ENCODE measurements at places on chromosomes 11 and 22. TPM values are rescaled to one million over a fixed set of nuclear protein-coding genes. Genes with fewer than 3 reads are reported as not detected.

- no peak overlapping the region for H3K27ac ChIP-seq
- no peaks in the 10 kb centered on the region for H3K27me3 ChIP-seq
- H3K36me3 ChIP-seq: no peaks in the 10 kb centered on the region
Measured at GRCh38 chr22:28904211-28904896, 21.0 kb downstream of the ZNRF3 start.

Gene CD3D
- 18.3 TPM for total RNA-seq

DNA sequence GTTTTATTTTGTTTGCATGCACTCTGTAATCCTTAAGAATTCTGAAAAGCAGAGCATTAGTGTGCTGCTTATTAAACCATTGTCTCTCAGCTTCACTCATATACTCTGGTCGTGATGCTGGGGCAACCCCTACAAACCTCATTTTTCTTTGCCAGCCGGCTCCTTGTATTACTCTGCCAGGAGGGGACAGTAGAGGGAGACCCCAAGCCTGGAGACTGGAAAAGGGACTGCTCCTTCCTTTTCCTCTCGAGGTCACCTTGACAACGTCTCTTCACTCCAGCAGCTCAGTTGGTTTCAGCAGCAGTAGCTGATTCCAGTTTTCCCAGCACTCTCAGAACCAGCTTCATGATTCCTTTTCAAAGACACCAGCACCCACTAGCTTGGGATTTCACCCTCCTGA is 2.8 kb upstream of the JHY start:
- no peak overlapping the region for H3K27ac ChIP-seq
- no peaks in the 10 kb centered on the region for H3K4me1 ChIP-seq
- H3K36me3 ChIP-seq: no peaks in the 10 kb centered on the region
- H3K4me3 ChIP-seq: no peak overlapping the region

DNA sequence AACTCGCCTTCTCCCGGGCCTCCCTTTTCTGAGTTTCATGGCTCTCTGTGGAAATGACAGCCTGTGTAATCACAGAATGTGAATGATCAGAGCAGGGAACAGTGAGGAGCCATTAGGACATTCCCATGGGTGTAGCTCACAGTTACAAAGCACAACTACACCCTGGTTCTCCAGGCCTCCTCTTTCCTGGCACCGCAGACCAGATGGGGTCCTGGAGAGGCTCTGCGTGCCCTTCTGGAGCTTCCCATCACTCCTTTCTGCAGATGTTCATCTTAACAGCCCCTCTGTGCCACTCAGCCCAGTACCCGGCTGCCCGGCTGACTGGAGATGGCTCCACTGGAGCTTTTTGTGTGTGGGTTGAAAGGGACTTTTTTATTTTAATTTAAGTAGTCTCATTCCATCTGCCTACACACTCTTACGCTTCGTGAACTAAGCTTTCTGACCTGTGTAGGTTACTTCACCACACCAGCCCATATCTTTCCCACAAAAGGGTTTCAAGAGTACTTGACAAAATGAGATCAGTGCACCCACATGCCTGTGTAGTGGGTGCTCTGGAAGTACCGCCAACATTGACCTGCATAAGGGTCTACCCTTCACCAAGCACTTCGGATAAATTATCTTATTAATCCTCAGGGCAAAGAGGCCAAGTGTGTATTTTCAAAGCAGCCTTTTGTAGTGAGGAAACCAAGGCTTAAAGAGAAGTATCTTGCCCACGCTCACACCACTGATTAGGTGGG is 29.8 kb downstream of the SREBF2 start:
- peaks cover 13% of the 10 kb centered on the region for H3K36me3 ChIP-seq
- H3K27ac ChIP-seq: peak overlapping the region; percentile 62
- peak; percentile 30 for DNase-seq
- no peaks in the 10 kb centered on the region for H3K27me3 ChIP-seq

DNA sequence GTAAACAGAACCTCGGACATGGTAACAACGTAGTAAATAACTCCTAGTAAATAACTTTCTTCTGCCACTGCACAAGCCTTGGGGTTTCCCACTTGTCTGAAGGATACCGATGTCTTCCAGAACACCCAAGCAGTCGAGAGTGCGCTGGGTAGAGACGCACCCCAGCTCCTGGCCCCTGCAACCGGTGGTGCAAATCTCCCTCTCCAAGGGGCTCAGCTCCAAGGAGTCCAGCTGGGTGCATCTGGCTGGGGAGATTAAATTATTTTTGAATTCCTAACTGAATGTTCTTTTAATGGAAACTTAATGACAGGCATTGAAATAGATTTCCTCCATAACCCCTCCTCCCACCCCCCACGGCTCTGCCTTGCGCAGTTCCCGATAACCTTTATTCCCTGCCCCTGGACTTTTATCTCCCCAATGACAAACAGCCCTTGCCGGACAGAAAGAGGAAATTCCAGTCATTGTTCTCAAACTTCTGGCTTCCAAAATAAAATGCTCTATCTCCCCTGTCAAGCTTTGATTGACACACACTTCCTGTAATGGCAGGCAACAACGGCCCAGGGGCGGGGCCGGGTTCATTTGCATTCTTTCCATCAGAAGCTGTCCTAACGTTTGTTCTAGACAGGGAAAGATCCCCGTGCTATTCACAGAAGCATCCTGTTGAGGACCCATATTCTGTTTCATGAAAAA is 31.2 kb downstream of the KCNJ1 start:
- no peaks in the 10 kb centered on the region for H3K27me3 ChIP-seq
- H3K27ac ChIP-seq: no peak overlapping the region
- peaks cover 2% of the 10 kb centered on the region for H3K4me1 ChIP-seq
- H3K4me3 ChIP-seq: no peak overlapping the region

Gene ZNF74
- total RNA-seq: 11.6 TPM

Gene TSGA10IP
- total RNA-seq: not detected

Gene FOLR2
- total RNA-seq: not detected

DNA sequence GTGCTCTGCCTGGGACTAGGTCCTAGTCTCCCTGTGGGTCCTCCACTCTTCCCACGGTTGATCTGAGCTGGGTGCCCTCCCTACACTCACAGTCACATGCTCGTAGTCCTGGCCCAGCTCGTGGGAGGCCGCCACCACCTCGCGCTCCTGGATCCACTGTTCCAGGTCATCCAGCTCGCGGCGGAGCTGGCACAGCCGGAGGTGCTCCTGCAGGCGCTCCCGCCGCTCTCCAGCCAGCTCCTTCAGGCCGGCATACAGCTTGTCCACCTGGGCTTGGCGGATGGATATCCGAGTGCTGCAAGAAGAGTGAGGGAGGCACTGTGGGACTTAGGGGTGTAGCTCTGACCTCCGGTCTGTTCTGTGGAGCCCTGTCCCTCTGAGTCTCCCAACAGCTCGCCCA is 14.8 kb upstream of the RBM4B start:
- no peaks in the 10 kb centered on the region for H3K36me3 ChIP-seq
- H3K4me3 ChIP-seq: no peak overlapping the region
- no peaks in the 10 kb centered on the region for H3K4me1 ChIP-seq
- no peak for DNase-seq

- no peak overlapping the region for H3K4me3 ChIP-seq
- no peak overlapping the region for H3K27ac ChIP-seq
- H3K27me3 ChIP-seq: no peaks in the 10 kb centered on the region
- DNase-seq: no peak
- no peaks in the 10 kb centered on the region for H3K4me1 ChIP-seq
- no peaks in the 10 kb centered on the region for H3K36me3 ChIP-seq
Measured at GRCh38 chr11:90176069-90176468, 41.6 kb downstream of the NAALAD2 start.

Gene AMOTL1
- total RNA-seq: 2.5 TPM

DNA sequence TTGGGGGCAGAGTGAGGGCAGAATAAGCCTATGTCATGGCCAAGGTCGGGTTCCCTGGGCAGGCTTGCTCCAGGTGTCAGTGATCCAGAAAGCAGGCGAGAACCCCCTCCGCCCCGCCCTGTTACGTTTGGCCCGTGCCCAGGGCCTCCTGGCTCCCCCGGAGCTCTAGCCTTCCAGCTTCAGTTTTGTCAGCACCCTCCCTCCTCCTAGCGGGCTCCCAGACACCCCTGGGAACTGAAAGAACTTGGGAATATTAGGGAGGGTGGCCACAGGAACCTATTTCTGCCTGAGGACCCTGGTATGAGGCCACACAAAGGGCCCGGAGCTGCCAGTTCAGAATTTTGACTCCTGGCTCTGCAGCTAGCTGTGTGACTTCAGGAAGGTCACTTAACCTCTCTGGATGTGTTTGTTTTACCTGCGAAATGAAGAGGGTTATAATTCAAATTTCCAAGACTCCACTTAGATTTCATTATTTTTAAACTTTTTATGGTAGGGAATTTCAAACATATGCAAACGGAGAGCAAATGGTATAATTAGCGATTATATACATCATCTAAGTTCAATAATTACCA is 1.2 kb downstream of the TUBA8 start:
- H3K36me3 ChIP-seq: no peaks in the 10 kb centered on the region
- no peak for DNase-seq
- H3K27ac ChIP-seq: no peak overlapping the region
- H3K4me1 ChIP-seq: peaks cover 14% of the 10 kb centered on the region

DNA sequence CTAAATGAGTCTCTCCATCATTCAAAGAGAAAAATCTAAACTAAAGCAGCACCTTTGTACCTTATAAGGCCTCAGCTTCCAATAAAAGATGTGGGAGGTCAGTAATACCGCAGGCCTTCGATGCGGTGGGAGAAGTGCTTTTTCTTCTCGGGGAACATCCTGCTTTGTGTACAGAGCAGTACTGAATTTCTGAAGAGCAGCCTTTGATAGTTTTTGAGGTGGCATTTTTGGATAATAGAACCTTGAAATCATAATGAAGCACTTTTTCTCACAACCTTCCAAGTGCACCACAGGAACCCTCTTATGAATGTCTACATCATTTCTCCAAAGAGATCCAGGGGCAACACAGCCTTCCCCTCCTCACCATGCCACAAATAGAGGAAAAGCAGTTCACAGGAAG is 39.6 kb downstream of the LRRC4C start:
- no peaks in the 10 kb centered on the region for H3K36me3 ChIP-seq
- H3K27me3 ChIP-seq: no peaks in the 10 kb centered on the region
- H3K4me1 ChIP-seq: no peaks in the 10 kb centered on the region

Gene CHST1
- 11.6 TPM for total RNA-seq

DNA sequence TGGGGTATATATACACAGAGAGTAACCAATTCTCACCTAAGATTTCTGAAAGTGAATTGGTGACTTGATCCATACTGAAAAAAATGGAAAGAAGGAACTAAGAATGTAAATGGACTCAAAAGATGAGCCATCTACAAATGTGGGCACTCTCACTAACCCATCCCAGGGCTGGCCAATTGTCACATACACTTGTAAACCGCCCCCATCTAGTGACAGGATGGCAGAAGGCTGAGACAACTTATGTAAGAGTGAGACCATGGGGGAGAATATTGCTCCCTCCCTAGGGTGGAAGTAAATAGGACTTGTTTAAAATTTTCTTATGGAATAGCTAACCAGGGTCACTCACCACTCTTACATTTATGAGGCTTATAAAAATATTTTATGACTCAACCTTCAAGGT is 377.1 kb upstream of the ISX start:
- no peak for DNase-seq
- no peak overlapping the region for H3K27ac ChIP-seq
- H3K36me3 ChIP-seq: no peaks in the 10 kb centered on the region
- no peaks in the 10 kb centered on the region for H3K27me3 ChIP-seq
- no peak overlapping the region for H3K4me3 ChIP-seq

Gene MS4A15
- not detected for total RNA-seq
